Stimulated activated CD4-positive, alpha-beta T cell treated with anti-CD3 and anti-CD28 coated beads, Interleukin-4, amount 100 ng/mL, for 4 hours (primary cell): ENCODE measurements at places on chromosomes 2 and 18.

GRCh38 chr2:25951071-25951547 is 31.2 kb downstream of the KIF3C start:
- DNase-seq, result peak; percentile 53

DNA sequence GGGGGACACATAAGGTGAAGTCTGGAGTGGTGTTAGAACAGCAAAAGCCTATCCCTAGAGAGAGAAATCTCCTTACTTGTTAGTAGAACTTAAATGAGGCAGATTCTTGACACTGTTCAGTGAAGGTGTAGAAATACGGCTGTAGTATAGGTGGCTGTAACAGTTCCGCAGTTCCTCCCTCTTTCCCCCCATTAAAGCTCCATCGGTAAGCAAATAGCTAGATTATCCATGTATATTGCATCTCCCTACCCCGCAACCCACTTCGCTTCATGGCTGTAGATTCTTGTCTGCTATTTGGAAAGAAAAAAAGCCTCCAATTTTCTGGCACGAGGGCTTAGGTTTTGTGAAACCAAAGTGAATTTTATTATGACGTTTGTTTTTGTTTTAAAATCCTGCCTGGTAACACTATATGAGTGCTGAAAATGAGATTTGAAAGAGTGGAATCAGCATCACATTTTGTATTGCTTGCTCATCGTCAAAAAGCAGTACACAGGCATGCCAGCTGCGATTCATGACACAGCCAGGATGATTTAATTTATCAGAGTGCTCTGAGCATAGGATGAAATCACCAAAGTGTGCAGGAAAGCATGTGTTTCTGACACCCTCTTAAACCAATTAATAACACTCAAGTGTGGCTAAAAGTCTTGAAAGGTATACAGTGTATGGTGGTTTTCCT is 1.4 kb downstream of the FAM171B start:
- DNase-seq, result no peak

- no peak for DNase-seq
These were observed 87.2 kb downstream of the BCL11A start for GRCh38 chr2:60466161-60466702.

- DNase-seq, result no peak
These were observed 69.0 kb upstream of the FAM110C start for GRCh38 chr2:115303-115702.

- DNase-seq, result no peak
These were observed 159.6 kb downstream of the MGAT5 start for GRCh38 chr2:134413430-134413829.

DNA sequence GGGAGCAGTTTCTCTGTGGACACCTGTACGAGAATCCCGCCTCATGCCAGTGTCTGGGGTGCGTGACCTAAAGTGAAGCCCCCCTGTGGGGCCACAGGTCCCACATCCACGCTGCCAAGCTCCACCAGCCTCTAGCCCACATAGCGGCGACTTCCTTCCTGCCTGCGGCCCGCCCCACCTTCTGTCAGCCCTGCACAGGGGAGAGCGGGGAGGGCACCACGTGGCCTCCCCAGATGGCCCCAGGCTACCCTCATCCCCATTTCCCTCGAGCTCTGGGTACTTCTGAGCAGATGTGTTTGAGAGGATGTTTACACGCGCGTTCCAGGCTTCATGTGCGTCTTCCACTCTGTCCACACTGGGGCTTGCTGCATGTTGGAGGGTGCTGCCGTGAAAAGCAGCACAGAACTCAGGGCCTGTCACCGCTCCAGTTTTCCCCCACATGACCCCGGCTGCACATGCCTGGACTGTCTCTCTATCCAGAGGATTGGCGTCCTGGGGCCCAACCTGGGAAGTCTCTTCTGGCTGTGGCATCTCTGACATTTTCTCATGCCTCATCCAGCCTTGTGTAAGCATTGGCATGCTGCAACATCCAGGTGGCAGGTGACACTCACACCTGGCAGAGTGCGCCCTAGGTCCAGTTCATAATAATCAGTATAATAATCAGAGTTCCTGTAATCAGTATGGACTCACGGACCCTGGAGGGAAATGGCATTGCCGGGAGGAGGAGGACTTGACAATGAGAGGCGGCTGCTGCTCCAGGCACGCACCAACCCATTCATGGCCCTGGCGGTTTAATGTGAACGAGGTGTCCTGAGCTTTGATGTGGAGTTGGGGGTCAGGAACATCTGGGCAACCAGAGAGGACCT is 146.3 kb upstream of the TWIST2 start:
- no peak for DNase-seq

- no peak for DNase-seq
These were observed 124.4 kb downstream of the COMMD1 start for GRCh38 chr2:62029910-62030309.

DNA sequence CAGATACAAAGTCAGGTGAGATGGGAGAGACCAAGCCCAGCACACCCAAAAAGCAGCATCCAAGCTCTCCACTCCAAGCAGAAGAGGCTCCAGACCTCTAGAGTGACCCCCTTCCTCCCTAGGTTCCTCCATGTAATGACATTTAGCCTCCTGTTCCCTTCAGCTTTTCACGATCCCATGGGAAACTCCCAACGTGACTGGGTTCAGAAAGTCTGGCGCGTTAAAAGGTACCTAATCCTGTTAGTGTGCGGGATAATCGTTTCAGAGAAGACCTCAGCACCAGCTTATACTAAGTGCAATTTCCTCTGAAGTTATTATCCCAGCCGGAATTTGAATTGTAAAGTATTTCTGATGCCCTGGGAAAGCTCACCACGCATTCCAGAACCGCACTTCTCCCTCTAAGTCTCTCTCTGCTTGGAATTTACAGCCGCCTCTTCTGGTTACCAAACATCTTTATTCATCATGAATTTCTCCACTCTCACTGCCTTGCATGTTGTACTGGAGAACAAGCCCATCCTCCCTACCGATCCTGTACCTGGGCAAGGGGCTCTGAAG is 46.9 kb downstream of the CCBE1 start:
- DNase-seq, result no peak

DNA sequence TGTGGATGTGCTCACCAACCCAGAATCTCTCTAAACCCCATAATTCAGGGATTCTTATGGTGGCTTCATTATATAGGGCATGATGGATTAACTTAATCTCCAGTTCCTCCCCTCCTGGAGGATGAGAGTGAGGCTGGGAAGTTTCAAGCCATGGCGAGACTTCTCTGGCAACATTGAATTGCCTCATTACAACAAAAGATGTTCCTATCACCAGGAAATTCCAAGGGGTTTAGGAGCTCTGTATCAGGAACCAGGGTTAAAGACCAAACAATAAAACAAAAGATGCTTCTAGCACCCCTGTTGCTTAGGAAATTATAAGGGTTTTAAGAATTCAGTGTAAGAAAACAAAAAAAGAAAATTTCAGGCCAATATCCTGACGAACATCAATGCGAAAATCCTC is 100.1 kb downstream of the NAB1 start:
- DNase-seq, result no peak

DNA sequence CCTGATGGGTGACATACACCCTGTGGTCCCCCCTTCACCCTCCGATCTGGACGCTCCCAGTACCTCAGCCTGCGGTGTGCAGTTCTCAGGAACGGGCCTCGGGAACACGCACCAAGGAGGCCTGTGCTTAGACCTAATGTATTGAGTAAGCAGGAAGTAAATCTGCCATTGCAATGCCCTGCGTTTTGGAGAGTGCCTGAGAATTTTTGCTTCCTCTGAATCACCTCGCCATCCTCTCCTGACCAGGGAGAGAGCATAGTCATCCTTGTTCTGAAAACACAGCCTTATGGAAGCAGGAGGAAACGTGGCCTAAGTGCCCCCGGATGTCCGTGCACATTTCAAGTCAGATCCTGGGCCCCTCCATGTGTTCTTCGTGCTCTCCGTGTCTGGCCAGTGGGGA is 272.2 kb downstream of the NDUFA10 start:
- DNase-seq, result no peak

DNA sequence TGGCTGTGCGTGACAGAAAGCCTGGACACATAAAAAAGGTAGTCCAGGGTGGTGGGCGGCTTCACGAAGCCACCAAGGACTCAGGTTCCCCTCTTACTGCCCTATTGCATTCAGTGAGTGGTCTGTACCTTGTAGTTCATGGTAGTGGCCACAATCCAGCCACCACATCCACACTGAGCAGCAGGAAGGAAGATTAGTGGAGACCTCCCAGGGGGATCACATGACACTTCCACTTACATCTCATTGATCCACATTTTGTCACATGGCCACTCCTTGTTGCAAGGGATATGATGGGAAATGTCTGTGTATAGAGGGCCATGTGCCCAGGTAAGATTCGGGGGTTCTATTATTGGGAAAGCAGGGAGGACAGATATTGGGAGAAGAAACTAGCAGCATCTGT is 13.7 kb downstream of the IL1R2 start:
- DNase-seq, result no peak

GRCh38 chr2:68660658-68661057 is 17.3 kb downstream of the PROKR1 start:
- no peak for DNase-seq

DNA sequence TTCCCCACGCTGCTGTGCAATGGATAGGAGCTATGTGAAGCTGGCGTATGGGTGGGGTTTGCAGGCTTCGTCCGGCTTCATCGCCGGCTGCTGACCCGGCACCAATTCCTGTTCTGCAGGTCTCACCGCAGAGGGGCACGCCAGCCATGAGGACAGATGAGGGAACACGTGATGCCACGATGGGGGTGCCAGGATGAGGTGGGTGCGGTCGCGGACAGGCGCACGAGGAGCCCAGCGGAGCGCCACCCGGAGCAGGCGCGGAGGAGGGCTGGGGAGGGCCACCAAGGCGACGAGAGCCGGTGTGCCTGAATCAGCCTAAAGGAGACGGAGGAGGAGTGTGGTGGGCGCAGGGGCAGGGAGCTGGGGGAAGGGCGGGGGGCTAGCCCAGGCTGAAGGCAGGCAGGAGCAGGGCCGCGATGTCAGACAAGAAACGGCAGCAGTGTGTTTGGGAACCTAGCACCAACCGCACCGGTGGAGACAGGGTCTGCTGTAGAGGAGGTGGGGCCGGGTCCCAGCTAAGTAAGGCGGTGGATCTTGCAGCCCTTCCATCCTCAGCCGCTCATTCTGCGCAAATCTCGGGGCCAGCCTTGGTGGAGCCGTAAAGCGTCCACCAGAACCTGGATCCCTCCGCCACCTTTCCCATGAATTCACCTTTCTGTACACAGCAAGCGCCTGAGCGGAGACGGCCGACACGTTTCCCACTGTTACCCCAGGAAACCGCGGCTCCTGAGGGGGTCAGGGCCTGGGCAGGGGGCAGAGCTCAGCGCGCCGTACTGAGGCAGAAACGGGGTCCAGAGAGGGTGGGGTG is 17.0 kb upstream of the CD8A start:
- DNase-seq, result peak; percentile 34

DNA sequence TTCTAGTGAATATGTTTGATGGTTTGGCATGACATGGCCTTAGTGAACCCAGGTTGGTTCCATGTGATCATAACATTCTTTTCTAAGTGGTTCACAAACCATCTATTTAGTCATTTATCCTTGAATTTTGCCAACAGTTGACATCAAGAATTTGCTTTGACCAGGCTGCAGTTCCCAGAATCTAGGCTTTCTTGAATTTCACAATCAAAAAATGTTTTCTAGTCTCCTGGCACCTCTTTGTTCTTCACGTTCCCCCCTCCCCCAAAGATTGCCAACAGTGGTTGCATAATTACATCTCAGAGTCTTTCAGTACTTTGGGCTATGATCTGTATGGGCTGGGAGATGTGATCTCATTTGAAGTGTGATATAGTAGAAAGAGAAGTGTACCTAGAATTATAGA is 124.0 kb downstream of the GATA6 start:
- no peak for DNase-seq

DNA sequence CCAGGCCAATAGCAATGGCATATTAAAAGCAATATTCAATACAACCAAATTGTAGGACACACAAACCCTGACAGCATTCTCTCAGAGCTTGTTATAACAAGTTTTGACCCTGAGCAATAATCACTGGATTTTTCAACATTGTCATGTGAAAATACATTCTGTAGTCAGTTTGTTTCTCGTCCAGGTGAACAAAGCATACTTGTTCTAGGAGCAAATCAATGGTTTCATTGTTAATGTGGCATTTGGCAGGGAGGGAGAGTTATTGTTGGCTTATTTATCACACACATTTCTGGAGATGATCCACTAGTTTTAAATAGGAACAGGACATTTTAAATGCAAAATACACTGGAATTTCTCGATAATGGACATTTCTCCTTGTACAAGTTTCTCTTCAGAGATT is 69.9 kb upstream of the L3MBTL4 start:
- DNase-seq, result no peak

- DNase-seq, result no peak
These were observed 142.0 kb downstream of the RTP5 start for GRCh38 chr2:242011516-242011915.

DNA sequence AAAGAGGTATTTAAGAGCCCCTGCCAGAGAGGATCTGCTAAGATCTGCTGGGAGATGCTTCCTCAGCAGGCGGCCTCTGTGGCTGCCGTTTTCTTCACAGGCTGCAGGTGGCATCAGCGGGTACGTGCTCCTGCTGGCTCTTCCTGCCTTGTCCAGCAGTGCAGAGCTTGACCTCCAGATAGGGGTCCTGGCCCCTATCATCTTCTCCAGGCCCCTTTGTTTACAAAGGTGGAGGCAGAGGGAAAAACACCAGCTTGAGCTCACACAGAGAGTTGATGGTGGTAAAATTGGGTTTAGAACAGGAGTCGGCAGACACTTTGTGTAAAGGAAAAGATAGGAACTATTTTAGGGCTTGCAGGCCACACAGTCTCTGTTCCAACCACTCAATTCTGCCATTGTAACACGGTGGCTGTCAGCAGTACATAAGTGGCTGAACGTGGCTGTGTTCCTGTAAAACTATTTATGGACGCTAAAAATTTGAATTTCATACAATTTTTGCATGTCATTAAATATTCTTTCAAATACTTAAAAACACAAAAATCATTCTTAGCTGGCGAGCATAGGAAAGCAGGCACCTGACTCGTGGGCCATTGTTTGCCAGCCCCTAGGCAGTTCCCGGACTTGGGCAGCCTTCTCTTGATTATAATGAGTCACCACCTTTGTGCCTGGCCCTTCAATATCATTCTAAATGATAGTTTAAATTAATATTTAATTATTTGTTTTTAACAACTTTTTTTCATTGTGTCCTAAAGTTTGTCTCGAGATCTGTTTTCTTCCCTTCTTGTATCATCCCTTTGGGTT is 98.2 kb upstream of the B3GNT7 start:
- peak; percentile 8 for DNase-seq

DNA sequence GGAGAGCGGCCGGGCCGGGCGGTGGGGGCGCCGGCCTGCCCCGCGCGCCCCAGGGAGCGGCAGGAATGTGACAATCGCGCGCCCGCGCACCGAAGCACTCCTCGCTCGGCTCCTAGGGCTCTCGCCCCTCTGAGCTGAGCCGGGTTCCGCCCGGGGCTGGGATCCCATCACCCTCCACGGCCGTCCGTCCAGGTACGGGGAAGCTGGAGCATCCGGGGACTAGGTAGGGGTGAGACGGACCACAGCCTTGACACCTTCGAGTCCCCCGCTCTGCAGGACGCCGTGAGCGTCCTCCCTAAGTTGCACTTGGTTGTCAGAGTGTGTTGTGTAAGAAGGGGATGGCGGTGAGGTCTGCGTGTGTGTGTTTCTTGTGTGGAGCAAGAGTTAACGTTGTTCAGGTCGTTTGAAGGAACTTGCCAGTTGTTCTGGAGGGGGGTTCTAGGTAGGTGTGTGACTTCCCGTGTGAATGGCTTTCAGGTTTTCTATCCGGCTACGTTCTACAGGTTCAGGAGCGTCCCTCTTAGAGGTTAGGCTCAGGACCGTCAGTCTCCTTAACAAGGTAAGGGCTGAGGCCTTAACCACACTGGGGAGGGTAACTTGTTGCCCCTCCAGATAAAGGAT is 393 bp downstream of the IL1R1 start:
- DNase-seq, result no peak

GRCh38 chr2:228673876-228674554 is 492.5 kb upstream of the SPHKAP start:
- DNase-seq, result no peak

GRCh38 chr2:36446294-36446693 is 90.7 kb downstream of the CRIM1 start:
- DNase-seq, result no peak
